ENCODE measurements at places on chromosomes 13 and 19.

- DNase-seq = no peak
Measured at GRCh38 chr13:105670179-105670990, 865.1 kb downstream of the EFNB2 start.

DNA sequence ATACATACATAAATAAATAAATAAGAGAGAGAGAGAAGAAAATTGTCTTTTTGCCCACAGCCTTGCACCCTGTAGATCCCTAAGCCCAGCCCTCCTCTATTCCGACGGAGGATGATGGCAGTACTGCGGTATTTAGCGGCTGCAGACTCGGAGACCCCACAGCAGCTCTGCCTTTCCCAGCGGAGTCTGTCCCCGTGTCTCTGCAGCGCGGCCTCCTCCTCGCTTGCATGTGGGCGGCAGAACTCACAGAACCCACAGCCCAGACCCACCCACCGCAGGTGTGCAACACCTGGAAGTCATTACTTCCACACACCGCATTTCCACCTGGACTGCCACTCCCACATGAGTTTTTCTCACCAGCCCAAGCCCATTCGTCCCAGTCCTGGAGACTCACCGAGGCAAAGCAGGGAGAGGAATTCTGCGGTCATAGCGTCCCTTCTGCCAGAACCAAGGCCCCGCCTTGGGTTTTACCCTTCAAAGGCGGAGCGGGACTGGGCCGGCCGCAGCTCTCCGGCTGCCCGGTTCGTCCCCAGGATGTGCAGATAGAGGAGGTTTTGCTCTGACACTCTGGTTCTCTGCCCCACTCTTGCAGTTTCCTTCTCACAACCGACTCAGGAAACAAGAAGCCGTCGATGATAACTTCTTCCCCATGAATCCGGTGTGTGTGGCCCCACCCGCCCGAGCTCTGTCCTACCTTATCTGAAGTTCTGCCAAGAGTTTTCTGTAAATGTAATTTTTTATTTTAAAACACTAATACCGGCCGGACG is at the start of gene VSTM1:
TSS of gene VSTM1 (minus strand) at position 548 of the 767 bp plus-strand sequence. CDS start at position 428, 120 bp downstream.
- no peak for DNase-seq

- DNase-seq = no peak
Measured at GRCh38 chr19:42075364-42075615, 676 bp upstream of the ZNF574 start.

DNA sequence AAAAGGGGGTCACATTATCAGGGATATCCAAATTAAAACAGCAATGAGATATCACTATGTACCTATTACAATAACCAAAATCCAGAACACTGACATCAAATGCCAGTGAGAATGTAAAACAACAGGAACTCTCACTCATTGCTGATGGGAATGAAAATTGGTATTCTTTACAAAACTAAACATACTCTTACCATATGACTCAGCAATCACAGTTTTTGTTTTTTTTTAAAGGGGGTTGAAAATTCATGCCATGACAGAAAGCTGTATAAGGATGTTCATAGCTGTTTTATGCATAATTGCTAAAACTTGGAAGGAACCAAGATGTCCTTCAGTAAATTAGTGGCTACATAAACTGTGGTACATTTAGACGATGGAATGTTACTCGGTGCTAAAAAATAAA is 71.6 kb upstream of the SLITRK1 start:
- DNase-seq = no peak

DNA sequence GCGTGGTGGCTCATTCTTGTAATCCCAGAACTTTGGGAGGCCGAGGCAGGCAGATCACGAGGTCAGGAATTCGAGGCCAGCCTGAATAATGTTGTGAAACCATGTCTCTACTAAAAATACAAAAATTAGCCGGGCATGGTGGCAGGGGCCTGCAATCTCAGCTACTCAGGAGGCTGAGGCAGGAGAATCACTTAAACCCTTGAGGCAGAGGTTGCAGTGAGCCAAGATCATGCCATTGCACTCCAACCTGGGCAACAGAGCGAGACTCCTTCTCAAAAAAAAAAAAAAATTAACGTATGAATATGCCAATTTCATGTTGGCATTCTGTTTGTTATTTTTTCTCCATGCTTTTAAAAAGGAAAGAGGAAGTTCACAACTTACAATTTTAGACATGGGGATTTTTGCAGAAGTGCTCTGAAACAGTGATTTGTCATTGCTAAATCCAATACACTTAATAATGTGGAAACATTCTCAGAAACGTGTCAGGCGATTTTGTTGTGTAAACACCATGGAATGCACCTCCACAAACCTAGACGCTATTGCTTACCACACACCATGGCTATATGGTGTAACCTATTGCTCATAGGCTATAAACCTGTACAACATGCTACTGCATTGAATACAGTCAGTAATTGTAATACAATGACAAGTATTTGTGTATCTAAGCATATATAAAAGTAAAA is 115.9 kb upstream of the PCDH20 start:
- DNase-seq = no peak

DNA sequence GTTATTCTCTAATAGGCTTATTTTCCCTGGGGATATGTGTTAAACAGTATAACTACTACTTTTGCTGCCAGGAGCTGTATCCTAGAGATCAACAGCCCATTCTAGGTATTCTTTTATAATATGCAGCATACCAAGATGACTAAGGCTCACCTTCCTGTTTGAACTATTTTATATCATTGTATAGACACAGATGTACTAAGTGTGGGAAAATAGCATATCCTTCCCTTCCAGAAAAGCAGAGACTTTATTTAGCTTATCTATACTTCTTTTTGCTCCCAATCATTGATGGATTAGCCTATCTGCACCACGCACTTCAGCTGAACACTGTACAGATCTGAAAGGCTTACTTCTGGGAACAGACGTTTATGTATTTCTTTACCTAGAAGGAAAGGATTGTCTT is 82.6 kb downstream of the MAB21L1 start:
- no peak for DNase-seq

GRCh38 chr19:50039968-50040367 is 14.2 kb downstream of the ZNF473 start:
- no peak for DNase-seq

- DNase-seq = no peak
Measured at GRCh38 chr19:10895920-10896319, 24.6 kb downstream of the CARM1 start.

DNA sequence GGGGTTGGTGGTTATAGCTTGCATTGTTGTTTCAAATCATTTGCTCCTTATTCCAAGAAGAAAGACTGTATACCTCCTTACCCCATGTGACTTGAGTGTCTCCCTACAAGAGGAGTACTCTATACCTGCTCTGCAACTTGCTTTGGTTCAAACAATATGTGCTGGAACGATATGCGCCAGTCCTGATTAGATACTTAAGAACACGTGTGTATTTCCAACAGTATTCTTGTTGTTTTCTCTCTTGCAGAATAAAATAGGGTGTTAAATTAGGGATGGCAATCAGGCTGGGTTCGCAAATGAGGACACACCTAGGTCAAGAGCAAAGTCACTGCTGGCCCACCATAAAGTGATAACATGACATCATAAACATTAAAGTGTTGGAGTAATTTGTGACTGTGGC is 895.0 kb upstream of the SLITRK1 start:
- DNase-seq = no peak

- no peak for DNase-seq
Measured at GRCh38 chr19:38417544-38418506, 8.2 kb downstream of the RASGRP4 start.

DNA sequence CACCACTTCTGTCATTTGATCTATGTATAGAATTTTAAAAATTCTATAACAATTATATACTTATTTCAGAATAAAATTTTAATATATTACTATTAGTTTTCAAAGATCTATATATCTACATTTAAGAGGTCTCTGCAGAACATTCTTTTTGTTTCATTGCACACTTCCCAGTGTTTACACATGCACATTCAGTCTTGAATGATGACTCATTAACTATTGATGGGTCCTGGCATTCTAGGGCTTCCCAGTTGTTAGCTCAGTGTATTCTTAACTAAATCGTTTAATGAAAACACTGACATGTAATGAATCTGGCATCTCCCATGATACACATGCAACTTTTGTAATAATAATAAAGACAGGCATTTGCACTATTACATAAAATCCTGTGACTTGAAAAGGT is 324.6 kb downstream of the KLF12 start:
- no peak for DNase-seq

DNA sequence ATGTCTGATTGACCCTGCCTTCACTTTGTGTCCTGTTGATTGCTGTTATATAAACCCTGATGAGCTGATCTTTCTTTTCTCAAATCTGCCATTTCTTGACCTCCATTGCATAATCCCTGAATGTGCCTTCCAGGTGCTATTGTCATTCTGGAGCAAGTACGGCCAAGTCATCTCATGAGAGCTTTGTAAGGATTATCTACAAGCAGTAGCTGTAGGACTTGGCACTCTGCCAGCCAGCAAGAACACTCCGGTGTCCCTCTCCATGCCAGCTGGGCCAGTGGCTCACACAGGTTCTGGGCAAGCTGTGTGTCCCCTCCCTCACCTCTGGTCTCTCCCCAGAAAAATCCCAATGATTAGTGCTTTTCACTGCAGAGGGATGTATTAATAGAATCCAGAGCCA is 348.1 kb downstream of the FOXO1 start:
- no peak for DNase-seq

- DNase-seq = no peak
Measured at GRCh38 chr19:6721773-6722172, 1.3 kb upstream of the C3 start.

- DNase-seq = no peak
Measured at GRCh38 chr13:111175372-111175771, 60.3 kb downstream of the ARHGEF7 start.

DNA sequence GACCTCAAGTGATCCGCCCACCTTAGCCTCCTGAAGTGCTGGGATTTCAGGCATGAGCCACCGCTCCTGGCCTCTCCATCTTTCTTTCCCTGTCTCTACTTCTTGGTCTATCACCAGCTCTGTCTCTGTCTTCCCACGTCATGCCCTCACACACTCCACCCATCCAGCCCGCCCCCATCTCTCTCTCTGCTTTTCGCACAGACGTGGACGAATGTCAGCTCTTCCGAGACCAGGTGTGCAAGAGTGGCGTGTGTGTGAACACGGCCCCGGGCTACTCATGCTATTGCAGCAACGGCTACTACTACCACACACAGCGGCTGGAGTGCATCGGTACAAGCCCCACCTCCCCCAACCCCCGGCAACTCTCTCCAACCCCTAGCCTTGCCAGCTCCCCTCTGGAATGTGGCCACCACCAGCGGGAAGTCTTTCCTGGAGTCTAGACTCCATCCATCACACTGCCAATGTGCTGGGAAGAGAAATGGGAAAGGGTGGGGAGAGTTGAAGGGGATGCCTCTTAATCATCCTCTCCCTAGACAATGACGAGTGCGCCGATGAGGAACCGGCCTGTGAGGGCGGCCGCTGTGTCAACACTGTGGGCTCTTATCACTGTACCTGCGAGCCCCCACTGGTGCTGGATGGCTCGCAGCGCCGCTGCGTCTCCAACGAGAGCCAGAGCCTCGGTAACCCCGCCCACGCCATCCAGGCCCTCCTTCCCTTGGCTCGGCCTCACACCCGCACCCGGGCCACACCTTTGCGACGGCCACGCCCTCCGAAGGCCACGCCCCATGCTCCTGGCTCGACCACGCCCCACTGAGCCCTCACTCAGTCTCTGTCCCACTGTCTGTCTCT is 22.5 kb downstream of the LTBP4 start:
- no peak for DNase-seq

Data from esophagus squamous epithelium (tissue), 5 donors.